ENCODE measurements at places on chromosomes 1 and 21.

- DNase-seq = no peak
Measured at GRCh38 chr21:33238565-33239255, 9.0 kb downstream of the IFNAR2 start.

GRCh38 chr1:223035724-223036478 lies 107.1 kb downstream of the TLR5 start:
- DNase-seq = no peak

- no peak for DNase-seq
Measured at GRCh38 chr1:72620453-72620852, 338.1 kb upstream of the NEGR1 start.

- no peak for DNase-seq
Measured at GRCh38 chr1:205505791-205506190, 1.3 kb downstream of the CDK18 start.

DNA sequence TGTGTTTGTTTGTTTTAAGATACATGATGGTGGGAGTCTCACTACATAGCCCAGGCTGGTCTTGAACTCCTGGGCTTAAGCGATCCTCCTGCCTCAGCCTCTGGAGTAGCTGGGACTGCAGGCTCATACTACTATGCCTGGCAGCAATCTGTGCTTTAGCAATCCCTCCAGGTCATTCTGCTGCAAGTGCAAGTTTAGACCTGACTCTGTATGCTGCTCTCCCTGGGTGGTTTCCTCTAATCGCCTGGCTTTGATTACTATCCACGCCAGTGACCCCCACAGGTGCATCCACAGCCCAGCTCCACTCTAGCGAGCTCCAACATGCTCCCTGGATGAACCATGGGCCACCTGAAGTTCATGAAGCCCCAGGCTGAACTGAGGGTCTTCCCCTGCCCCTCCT lies 15.5 kb upstream of the PABPC4 start:
- DNase-seq = no peak

DNA sequence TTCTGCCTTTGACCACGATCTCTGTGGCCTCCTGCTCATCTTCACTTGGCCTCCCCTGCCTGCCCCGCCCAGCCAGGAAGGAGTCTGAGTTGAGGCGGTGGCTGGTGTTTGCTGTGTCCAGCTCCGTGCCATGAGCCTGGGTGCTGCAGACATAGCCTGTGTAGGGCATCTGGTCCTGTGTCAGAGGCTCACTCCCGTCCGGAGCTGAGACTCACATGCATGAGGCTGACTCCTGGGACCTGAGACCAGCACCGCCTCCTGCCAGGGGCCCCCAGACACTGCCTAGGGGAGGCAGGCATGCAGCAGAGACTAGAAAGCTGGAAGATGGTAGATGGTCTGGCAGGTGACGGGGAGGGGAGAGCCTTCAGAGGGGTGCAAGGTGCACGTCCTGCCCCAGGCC lies 52.2 kb upstream of the TTC34 start:
- DNase-seq = no peak

- no peak for DNase-seq
Measured at GRCh38 chr1:160806784-160807183, 10.8 kb downstream of the LY9 start.

- no peak for DNase-seq
Measured at GRCh38 chr1:61237147-61237546, 154.8 kb downstream of the NFIA start.

DNA sequence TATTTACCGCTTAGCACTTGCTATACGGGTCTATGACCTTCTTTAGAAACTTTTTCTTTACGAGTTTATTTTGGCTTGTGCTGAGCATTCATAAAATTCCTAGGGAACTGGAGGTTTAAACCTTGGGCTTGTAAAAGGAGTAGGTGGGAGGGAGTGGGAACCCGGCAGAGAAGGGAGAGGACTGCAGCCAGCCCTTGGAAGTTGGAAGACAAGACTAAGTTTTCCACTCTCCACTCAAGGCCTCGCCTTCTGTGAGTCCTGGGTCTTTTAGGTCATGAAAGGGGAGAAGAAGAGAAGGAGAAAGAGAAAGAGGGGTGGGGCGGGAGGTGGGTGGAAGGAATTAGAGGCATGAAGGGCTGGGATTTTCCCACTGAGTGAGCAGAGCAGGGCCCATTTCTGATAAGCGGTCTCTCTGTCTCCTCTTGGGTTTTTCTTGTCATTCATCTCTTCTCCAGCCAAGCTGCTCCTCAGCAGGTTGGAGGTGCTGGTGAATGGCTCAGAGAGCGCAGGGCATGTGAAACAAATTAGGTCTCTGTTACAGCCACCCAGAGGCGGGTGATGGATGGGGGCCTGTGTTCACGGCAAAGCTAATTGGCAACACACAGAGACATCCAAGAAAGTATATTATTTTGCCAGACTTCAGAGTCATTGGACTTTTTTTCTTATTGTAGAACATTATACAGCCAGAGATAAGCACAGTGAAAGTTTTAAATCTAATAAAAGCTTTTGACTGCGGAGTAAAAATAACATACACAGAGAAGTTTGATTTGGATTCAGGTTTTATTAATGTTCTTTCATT lies 247.3 kb downstream of the FOXD2 start:
- no peak for DNase-seq

DNA sequence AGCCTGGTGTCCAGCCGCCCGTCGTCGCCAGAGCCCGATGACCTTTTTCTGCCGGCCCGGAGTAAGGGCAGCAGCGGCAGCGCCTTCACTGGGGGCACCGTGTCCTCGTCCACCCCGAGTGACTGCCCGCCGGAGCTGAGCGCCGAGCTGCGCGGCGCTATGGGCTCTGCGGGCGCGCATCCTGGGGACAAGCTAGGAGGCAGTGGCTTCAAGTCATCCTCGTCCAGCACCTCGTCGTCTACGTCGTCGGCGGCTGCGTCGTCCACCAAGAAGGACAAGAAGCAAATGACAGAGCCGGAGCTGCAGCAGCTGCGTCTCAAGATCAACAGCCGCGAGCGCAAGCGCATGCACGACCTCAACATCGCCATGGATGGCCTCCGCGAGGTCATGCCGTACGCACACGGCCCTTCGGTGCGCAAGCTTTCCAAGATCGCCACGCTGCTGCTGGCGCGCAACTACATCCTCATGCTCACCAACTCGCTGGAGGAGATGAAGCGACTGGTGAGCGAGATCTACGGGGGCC lies 1.2 kb downstream of the OLIG2 start:
- DNase-seq = no peak

- no peak for DNase-seq
Measured at GRCh38 chr1:167648252-167648849, 18.3 kb downstream of the RCSD1 start.

- no peak for DNase-seq
Measured at GRCh38 chr1:239250353-239251035, 135.9 kb upstream of the CHRM3 start.

- DNase-seq = no peak
Measured at GRCh38 chr1:49576327-49576901, 447.3 kb downstream of the AGBL4 start.

DNA sequence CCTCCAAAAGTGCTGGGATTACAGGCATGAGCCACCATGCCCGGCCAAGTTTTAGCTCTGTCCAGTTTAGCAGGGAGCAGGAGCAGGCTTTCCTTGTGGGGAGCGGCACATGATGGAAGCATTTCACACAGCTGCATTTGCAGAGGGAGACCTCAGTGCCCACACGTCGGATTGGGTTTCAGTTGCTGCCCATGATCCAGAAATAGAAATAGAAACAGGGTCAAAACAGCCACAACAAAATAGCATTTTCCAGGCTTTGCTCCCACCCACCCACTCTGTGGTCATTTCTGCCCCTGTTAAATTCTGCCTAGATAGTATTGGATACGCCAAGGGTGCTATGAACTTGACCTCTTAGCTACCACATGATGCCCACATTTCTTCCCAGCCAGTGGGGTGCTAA lies 128.4 kb downstream of the CNIH3 start:
- DNase-seq = no peak

DNA sequence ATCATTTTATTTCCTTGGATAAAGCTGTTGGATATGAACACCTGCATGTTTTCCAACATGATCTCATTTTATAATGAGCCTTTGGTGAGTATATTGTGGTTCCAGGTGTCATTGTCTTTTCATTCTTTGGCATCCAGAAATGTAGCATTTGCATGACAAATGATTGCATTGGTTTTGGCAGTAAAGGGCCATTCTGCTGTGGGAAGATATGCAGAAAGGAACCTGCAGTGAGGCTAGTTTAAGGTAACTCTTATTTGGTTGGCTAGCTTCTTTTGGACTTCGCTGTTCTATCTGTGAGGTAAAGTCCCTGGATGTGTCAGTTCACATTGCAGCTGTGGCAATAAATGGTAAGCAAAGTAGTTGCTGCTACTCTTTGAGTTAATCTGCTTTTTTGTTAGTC lies 343.0 kb downstream of the AMY1C start:
- DNase-seq = no peak

- DNase-seq = peak; percentile 24
Measured at GRCh38 chr1:32741413-32742198, 39.0 kb upstream of the SYNC start.

DNA sequence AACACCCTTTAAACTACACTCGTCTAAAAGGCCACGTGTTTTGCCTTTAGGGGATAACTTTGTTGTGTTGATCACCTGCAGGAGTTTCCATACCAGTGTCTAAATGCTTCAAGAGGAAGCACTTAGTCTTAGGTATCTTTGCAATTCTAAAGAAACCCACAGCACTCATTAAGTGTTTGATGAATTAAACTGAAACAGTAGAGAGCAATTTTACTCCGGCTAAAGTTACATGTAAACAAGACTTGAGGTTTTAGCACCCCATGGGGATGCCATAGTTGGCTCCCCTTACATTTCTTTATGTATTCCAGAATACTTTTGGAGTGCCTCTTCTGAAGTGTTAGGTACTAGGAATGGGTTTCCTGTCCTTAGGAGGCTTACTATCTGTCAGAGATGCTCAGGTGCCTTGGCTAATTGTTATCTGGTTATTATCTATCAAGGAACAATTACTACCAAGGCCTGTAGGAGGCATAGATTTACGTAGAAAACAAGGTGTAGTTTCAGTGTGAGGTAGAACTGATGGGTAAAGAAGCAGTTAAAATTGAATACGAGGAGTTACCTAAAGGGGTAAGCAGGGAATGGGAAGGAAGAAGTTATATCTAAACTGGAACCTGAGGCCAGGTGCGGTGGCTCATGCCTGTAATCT lies 176.8 kb upstream of the SAMSN1 start:
- DNase-seq = no peak

- no peak for DNase-seq
Measured at GRCh38 chr1:206075786-206076755, 23.1 kb downstream of the RHEX start.

GRCh38 chr1:205068001-205068400 lies 16.3 kb downstream of the TMEM81 start:
- DNase-seq = no peak

DNA sequence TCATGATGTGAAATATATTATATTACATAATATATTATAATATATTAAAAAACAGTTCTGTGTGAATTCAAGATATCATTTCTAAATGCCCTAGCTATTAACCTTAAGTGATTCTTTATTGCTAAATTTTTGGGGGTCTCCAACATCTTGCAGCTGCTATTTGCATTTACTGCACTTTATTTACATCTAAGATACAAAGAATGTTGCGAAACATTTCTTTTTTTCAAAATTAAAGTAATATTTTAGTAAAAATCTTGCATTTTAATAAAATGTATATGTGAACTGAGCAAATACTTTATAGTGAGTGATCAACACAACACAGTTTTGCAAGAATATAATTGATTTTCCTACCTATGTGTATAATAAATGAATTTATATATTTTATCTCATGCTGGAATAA lies 181.1 kb downstream of the LRRC40 start:
- no peak for DNase-seq

- no peak for DNase-seq
Measured at GRCh38 chr1:111928531-111928930, 60.9 kb downstream of the KCND3 start.

DNA sequence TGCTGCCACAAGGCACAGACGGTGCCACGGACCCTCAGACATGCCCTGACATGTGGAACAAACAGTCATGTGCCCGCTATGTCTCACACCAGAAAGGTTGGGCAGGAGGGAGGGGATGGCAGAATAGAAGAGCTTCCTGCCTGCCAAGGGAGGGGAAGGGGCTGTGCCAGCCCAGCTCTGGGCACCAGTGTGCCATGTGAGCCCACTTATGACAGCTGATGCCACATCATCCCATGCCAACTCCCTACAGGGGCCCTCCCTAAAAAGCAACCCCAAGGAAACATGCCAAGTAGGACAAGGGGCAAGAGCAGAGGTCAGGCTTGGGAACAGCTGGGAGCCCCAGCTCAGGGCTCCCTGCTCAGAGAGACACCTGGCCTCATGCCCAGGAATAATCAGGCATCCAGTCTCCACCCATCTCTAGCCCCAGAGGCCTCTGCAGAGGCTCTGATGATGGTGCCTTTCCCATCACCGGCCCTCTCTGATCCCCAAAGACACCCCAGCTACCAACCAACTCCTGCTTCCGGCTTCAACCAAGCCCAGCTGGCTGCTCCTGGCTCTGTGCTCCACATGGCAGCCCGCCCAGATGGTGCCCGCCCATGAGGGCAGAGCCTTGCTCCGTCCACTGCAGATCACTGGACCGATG lies 10.3 kb downstream of the ADGRB2 start:
- DNase-seq = peak; percentile 71

DNA sequence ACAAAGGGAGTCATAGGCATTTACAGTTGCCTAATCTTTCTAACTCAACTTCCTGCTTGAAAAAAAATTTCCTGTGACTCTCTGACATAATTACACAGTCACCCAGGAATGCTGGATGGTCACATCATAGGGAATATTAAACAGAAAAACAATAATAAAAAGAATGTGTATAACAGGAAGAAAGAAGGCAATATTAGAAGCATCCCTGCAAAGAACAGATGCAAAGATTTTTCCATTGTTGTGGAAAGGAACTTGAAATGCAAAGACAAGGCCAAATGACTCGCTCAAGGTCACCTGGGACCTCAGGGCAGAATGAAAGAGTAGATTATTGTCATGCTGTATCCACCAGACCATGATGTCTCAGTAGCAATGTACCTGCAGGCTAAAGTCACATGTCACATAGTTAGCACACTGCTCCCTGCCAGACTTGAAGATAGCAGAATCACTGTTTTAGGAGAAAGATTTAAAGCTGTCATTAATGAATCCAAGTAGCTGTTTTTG lies 184.3 kb downstream of the CYYR1 start:
- no peak for DNase-seq

GRCh38 chr1:4106731-4107130 lies 206.7 kb upstream of the C1orf174 start:
- no peak for DNase-seq

GRCh38 chr1:215905493-215906115 lies 338.5 kb downstream of the KCTD3 start:
- no peak for DNase-seq

GRCh38 chr1:155250246-155250632 lies 5.0 kb downstream of the ENTREP3 start:
- no peak for DNase-seq

GRCh38 chr1:168799927-168800605 lies 71.1 kb upstream of the DPT start:
- no peak for DNase-seq

DNA sequence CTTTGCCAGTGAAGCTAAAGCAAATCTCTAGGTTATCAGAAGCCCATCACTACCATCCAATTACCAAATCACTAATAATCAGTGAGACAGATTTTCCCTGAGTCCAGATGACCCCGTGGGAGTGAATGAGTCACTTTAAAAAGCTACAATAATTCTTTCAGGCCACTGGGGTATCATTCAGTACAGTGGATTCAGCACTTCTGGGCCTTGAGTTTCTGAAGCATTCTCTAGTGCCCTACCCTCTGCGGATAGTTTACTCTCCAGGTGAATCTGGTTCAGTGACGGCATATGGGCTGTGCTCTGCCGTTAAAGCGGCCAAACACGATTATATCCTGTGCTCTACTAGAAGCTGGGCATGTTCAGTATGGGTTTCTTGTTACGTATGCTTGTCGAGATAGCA lies 26.1 kb downstream of the NR5A2 start:
- no peak for DNase-seq

Data from cerebellum (tissue), 4 donors.